RPMI8226 (cell line): ENCODE measurements at places on chromosomes 6 and 20.

- DNase-seq, result no peak
These were observed 21.8 kb downstream of the PFDN4 start for GRCh38 chr20:54229566-54230160.

- DNase-seq, result no peak
These were observed 64.8 kb upstream of the FOXQ1 start for GRCh38 chr6:1247056-1247455.

DNA sequence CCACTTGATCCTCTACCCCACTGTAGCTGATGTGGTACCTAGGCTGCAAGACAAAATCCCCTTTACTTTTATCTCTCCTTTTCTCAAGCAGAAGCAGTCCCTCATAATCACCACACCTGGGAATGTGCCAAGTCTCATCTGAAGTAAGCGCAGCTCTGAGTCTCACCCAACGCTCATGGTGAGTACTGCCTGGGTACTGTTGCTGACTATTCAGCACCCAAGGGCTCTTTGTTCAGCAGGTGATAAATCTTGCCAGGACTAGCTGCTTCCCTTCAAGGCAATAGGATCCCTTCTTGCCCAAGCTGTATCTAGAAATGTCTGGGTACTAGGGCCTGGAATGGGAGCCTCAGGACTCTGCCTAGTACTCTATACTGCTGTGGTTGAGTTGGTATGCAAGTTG lies 70.9 kb downstream of the GCLC start:
- no peak for DNase-seq

DNA sequence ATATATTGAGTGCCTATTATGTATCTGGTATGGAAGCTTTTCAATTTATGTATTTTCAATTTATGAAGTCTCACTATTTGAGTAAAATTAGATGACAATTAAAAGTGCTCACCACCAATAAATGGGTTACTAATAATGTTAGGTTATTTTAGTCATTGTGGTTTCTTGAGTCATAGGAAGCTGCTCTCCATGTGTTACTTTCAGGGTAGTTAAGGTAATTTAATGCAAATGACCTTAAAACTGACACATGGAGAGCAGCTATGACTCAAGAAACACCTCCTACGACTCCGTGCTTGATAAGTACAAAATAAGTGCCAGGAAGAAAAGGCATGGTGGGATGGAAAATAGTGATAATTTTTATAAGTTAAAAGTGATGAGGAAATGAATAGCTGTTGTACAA lies 16.5 kb upstream of the TINAG start:
- DNase-seq, result no peak

DNA sequence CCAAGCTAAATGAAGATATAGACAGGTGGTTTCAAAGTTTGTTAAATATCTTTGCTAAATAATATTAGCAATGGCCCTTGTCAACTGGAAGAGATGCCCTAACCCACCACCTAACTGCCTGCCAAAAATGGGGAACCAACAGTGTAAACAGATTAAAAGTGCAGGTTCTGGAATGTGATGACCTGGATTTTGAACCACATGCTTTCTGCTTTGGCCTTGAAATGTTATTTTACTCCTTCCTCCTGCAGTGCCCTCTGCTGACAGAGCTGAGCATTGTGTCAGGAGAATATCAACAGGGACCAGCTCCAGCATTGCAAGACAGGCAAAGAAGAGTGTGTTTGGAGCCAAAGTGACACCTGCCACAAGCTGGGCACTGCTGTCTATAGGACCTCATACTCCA lies 226.6 kb downstream of the MYLK4 start:
- peak; percentile 89 for DNase-seq

- DNase-seq, result no peak
These were observed 5.9 kb downstream of the TGM6 start for GRCh38 chr20:2386516-2387179.

DNA sequence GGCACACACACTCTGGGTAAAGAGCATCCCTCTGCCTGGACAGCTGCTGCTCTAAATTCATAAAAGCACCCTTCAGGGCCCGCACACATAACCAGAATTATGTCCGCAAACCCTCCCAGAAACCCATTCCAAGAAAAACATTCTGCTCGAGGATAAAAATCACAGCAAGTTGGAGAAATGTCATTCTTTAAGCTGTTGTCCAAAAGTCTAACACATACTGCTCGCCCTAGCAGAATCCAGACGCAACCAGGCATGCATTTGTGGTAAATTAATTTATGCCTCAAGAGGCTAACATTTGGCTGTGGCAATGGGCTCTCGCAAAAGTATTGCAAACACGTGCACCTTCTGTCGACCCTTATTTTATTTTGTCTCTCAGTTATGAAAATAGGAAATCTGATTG lies 116.1 kb upstream of the INSM1 start:
- DNase-seq, result no peak

DNA sequence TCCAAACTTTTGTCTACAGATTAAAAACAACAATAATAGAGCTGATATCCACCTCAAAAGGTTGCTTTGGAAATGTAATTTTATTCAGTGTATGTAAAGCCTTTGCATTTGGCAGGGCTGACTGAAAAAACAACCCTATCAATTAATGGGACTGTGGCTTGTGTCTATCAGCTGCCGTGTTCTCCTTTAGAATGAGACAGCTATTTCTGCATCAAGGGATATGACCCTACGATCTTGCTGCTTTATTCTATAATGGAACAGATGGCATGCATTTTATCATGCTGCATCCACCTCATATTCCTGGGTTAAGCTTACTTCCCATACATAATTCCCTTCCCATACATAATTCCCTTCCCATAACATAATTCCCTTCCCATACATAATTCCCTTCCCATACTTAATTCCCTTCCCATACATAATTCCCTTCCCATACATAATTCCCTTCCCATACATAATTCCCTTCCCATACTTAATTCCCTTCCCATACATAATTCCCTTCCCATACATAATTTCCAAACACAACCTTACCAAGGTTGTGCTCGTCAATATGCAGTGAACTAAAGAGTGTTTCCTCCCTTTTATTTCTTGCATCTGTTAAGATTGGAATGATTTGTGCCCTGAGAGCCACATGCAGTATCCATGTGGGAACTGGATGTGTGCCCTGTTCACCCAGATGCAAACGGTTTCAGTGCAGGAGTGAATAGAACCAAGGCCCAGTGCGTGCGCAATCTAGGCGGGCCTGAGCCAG lies 26.8 kb downstream of the SERPINB6 start:
- peak; percentile 22 for DNase-seq

GRCh38 chr6:48917233-48917632 lies 545.8 kb downstream of the MMUT start:
- DNase-seq, result no peak
